ENCODE measurements at places on chromosomes 6 and 20.

- DNase-seq, result no peak
These were observed 10.7 kb downstream of the GTSF1L start for GRCh38 chr20:43716123-43716522.

DNA sequence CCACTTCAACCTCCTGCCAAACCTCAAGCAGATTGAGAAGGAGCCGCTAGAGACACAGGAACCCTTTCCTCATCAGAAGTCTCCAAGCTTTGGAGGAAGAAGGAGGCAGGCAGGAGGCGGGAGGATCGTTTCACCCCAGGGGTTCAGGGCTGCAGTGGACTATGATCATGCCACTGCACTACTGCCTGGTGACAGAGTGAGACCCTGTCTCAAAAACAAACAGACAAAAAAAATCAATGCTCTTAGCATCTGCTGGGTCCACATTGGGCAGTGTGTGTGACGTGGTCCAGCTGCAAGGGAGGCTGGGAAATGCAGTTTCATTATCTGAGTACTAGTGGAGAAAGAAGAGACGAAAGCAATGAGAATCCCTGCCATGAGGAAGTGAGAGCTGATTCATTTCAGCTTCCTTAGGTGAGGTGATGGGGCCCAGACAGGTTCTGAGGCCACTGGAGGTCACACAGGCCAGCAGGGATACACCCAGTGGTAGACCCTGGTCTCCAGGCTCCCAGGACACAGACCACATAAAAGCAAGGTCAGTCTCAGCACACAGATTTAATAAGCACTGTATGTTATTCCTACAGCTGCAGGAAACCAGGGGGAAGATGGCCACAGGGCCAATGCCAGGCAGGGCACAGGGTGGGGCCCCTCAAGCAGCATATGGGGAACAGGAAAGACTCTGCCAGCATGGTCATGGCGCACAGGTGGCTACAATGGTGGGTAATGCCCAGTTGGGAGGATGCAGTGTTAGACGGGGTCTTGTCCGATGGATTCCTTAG, 4.3 kb downstream of the GFRA4 start:
- DNase-seq, result no peak

DNA sequence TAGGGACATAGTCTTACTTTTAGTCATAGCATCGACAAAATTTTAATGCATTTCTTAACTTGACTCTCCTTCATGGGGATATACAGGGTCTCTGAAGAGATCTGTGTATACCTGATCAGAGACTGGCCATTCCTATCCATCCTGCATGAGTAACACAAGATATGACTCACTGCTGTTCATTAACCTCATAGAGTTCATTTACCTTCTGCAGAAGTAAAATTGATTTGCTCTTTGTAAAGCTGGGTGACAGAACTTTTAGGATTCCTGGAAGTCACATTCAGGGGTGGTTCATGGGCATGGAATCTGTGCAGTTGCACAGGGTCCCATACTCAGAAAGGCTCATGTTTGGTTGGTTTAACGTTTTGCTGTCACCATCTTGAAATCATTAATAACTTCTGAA, 53.2 kb downstream of the PDE7B start:
- no peak for DNase-seq

GRCh38 chr6:85006362-85006761, 242.0 kb upstream of the TBX18 start:
- DNase-seq, result no peak

DNA sequence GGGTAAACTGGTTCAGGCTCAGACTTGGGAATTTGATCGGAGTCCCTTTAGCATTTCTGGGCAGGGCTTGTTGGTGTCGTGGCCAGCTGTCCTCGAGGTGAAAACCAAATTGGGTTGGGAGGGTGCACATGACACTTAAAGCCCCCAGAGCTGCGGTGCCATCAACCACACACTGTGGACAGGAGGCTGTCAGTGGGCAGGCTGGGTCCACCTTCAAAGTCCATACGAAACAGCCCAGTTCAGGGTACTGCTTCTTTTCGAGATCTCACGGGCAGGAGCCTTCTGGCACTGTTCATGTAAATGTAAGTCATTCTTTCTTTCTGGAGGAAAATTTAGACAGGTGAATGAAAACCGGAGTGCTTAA, 7.0 kb downstream of the SYNJ2 start:
- no peak for DNase-seq

DNA sequence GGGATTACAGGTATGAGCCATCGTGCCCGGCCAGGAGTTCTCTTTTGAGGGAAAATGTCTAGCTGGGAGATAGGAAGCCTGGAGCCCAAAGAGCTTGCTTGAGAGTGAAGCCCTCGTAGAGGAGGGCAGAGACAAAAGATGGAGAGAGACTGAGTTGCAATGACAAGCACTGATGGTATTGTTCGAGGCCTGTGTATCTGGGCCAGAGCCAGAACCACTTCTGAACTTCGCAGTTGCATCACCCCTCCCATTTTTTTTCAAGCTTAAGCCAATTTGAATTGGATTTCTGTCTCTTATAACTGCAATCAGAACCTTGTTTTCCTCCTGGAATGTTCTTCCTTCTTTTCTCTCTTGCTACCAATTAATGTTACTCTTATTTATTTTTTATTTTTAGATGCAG, 83.1 kb downstream of the KCNB1 start:
- DNase-seq, result no peak

DNA sequence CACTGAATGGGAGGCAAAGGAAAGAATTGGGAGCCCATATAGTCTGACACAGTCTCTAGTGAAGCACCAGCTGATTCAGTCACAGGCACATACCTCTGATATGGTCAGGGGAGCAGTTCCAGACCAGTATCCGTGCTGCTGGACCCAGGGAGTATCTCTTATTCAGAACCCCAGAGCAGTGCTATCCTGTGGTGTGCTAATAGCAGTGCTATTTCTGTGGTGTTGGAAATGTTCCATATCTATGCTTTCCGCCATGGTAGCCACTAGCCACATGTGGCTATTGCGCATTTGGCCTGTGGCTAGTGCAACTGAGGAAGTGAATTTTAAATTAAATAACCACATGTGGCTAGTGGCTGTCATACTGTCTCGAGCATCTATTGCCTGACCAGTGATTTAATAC, 11.0 kb downstream of the SCUBE3 start:
- DNase-seq, result no peak

GRCh38 chr6:46044881-46045617, 29.4 kb upstream of the CLIC5 start:
- DNase-seq, result peak; percentile 29

GRCh38 chr20:8018958-8019245, 659 bp downstream of the TMX4 start:
- DNase-seq, result peak; percentile 79

DNA sequence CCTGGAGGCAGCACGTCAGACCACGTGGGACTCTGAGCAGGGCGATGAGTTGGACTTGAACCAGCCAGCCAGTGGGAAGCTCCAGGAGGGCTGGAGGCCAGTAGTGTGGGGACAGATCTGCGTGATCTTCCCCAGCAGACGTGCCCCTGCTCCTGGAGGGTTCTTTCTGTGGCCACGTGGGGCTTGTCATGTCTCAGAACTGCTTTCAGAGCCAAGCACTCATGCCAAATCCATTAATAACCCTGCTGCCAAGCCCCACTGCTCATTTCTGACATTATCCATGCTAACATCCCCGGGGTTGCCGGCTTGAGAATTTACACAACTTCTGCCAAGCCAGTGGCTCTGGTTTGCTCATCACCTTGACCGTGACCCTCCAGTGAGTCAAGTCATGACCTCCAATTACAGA, 38.3 kb downstream of the SIRPA start:
- no peak for DNase-seq

DNA sequence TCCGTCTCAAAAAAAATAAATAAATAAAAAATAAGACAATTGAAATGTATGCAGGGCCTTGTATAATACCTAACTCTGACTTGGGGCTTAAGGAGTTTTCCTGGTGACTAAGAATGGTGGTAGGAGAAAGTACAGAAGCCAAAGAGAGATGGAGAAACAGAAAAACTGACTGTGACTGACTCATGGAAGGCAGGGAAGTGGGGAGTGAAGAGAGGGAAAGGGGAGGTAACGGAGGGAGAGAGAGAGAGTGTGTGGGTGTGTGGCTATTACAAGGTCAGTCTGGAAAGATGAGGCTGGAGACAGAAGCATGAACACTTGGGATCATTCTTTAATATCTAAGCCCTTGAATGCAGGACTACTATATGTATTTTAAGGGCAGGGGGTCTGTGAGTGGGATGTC, 38.5 kb downstream of the SNRNP48 start:
- no peak for DNase-seq

- DNase-seq, result no peak
These were observed 240.4 kb downstream of the SLC35F1 start for GRCh38 chr6:118147511-118147910.

GRCh38 chr6:130288065-130288464, 65.3 kb upstream of the SAMD3 start:
- DNase-seq, result no peak

- no peak for DNase-seq
These were observed 16.1 kb upstream of the HFE start for GRCh38 chr6:26071135-26071534.

GRCh38 chr6:2166717-2167116, 78.7 kb downstream of the GMDS start:
- no peak for DNase-seq

DNA sequence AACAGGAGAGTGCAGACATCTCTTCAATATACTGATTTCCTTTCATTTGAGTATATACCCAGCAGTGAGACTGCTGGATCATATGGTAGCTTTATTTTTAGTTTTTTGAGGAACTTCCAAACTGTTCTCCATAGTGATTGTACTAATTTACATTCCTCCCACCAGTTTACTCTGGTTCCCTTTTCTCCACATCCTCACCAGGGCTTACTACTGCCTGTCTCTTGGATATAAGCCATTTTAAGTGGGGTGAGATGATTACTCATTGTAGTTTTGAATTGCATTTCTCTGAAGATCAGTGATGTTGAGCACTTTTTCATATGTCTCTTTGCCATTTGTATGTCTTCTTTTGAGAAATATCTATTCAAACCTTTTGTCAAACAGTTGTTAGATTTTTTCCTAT, 64.9 kb upstream of the HMGCLL1 start:
- no peak for DNase-seq

DNA sequence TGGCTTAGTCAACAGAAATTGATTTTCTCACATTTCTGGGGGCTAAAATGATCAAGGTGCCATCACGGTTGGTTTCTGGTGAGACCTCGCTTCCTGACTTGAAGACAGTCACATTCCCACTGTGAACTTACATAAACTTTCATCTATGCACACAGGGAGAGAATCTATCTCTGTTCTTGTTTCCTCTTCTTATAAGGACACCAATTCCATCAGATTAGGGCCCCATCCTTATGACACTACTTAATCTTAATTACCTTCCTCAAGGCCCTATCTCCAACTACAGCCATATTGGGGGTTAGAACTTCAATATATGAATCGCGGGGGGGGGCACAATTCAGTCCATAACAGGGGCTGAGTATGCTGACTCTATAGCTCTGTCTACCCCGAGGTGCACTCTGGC, 10.6 kb upstream of the SCGN start:
- DNase-seq, result no peak

GRCh38 chr6:156497618-156498017, 279.6 kb upstream of the ARID1B start:
- DNase-seq, result no peak

Measured in SW480 (cell line).